ENCODE measurements at places on chromosomes 16 and 17. TPM values are rescaled to one million over a fixed set of nuclear protein-coding genes. Genes with fewer than 3 reads are reported as not detected.

Gene PLCG2
- 12.9 TPM for total RNA-seq

Gene KRT16
- 142 TPM for total RNA-seq

DNA sequence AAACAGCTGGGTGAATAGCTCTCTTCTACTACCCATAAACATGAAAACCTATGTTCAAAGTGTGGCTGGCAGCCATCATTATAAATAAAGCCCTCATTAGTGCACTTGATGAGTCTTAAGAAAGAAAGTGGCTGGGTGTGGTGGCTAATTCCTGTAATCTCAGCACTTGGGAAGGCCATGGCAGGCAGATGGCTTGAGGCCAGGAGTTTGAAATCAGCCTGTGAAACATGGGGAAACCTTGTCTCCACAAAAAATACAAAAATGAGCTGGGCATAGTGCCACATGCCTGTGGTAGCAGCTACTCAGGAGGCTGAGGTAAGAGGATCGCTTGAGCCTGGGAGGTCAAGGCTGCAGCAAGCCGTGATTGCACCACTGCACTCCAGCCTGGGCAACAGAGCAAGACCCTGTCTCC is 28.3 kb upstream of the APPBP2 start:
- DNase-seq = no peak

- peak; percentile 49 for DNase-seq
Observed at GRCh38 chr17:67994817-67995569, 1.3 kb downstream of the C17orf58 start.

DNA sequence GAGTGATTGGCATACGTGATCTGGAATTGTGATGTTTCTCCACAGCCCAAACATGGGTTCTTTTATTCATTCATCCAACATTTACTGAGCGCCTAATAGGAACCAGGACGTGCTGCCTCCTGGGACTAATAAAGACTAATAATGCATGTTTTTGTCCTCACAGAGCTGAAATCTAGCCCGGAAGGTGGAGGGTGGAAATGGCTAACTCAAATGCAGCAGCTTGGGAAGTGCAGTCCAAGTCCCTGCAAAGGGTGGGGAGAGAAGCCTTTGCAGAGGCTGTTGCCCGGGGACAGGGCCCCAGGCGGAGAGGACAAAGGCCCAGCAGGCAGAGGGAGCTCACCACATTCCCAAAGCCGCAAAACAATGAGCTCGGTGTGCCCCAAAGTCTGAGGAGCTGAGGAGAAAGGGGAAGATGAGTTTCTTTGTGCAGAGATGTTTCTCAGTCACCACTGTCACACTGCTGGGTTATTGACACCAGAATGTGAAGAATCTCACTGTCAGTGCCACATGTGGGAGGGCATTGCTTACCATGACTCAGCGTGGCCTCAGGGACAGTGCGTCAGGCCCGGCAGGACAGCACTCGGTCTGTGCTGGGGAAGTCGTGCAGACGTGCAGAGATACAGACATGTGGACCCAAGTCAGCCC is 118.2 kb upstream of the CHMP6 start:
- DNase-seq = peak; percentile 56

DNA sequence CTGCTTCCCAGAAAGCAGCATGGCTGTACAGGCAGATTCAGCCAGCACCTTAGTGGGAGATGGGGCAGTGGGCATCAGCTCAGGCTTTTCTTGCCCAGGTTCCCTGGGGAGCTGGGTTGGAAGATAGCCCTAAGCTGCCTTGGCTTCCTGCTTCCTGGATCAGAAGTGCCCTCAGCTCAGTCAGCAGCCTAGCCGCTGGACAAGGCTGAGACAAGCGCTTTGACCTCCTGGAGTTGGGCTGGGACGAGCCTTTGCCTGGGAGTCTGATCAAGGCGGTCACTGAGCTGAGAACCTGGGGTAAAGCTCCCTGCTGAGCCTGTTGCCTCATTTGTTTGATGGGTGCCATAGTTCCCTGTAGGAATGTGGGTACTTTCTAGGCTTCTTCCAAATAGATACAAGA is 190.0 kb downstream of the RAB11FIP4 start:
- DNase-seq = no peak
